ENCODE measurements at places on chromosomes 7 and 10.

GRCh38 chr10:127055263-127055662 lies 141.1 kb downstream of the INSYN2A start:
- no peak for DNase-seq

DNA sequence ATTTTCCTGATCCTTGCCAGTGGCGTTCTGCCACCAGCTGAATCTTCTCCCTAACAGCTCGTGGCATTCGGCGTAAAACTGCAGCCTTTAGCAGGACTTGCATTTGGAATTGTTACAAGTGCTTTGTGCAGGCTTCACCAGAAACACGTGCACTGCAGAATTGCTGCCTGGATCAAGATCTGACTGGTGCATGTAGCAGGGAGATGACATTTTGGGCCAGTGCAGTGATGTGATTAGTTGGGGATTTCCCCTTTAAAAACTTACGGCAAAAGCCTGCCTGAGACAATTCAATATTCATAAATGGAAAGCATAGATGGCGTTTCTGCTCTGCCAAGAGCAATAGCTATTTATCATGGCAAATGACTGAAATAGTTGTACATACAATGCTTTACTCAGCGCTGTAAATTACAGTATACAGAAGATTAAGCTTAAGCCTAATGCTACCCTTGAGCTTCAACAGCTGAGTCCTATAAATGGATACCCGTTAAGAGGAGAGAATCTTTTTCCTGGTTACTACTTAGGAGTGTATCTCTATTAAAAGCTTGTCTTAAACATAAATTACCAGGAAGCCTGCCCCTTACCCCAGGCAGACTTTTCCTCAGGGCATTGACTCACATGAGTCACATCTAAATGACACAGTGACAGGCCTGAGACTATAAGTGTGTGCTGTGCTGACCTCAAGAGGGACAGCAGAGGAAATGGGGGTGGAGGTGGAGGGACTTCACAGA lies 106.3 kb downstream of the ATXN7L1 start:
- no peak for DNase-seq

DNA sequence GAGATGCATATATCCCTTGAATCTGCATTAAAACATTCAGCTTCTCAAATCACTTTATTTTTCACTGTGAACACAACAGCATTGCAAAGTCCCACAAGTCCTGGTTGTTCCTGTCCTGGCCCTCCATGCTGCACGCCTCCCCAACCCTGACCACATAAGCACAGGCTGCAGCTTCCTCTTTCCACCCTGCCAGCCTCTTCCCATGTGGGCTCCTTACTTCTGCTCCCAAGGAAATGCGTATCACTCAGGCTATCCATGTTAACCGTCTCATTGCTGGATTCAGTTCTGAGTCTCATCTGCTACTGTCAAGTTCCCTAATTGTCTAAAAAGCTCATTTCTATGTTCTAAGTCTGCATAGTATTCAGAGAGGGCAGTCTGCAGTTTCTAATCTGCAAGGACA lies 89.7 kb upstream of the ZPBP start:
- DNase-seq: no peak

- DNase-seq: no peak
Measured at GRCh38 chr10:96374639-96374984, 15.8 kb upstream of the OPALIN start.

- no peak for DNase-seq
Measured at GRCh38 chr10:354901-355617, 219.8 kb downstream of the ZMYND11 start.

DNA sequence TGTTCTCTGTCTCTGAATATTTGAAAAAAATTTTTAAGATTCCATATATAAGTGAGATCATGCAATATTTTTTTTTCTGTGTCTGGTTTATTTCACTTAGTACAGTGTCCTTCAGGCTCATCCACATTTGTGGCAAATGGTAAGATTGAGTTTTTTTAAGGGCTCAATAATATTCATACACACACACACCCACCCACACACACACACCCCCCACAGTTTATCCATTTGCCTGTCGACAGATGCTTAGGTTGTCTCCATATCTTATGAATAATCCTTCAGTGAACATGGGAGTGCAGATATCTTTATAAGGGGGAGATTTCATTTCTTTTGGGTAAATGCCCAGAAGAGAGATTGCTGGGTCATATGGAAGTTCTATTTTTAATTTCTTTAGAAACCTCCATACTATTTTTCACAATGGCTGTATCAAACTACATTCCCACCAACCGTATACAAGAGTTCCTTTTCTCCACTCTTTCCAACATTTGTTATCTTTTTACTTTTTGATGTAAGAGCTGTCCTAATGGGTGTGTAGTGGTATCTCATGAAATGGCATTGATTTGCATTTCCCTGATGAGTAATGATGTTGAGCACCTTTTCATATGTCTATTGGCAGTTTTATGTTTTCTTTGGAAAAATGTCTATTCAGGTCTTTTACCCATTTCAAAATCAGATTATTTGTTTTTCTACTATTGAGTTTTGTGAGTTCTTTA lies 35.0 kb downstream of the AUTS2 start:
- no peak for DNase-seq

GRCh38 chr10:4291990-4292389 lies 507.0 kb upstream of the KLF6 start:
- no peak for DNase-seq

- DNase-seq: no peak
Measured at GRCh38 chr7:29841926-29842701, 35.8 kb downstream of the WIPF3 start.

GRCh38 chr10:123614888-123615287 lies 51.3 kb upstream of the GPR26 start:
- no peak for DNase-seq

- no peak for DNase-seq
Measured at GRCh38 chr10:72132854-72133253, 44.5 kb upstream of the SPOCK2 start.

GRCh38 chr10:62911210-62911963 lies 95.2 kb upstream of the EGR2 start:
- DNase-seq: no peak

DNA sequence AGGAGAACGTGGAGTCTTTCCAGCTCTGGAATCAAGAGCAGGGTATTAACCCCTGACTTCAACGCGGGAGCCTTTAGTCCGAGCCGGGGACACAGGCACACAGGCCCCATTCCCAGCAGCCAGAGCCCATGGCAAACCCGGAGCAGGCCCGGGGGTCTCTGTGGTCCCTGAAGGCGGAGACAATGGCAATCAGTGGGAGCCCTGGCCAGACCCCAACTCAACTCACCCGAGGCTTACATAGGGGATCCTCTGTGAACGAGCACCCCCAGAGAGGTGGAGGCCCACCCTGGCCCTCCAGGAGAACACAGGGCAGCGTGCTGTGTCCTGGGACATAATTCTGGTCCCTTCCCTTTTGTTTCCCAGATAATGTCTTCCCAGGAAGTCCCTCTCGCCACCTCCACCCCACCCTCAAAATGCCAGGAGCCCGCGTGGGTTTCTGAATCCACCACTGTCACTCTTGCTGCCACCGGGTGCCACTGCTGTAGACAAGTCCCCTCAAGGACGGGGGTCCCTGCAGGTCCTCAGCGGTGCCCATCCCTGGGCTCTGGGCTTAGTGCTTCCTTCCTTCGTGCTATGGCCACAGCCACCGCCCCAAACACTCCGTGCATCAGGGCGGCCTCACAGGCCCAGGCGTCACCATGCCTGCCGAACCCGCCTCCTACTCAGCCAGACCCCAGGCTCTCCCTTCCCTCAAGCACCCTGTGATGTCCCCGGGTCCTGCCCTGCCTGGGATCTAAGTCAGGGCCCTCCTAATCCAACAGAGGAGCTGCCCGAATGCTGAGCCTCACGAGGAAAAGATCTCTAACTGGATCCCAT lies 28.6 kb upstream of the PPP2R2D start:
- DNase-seq: no peak

Measured in NCI-H1092 treated with DMSO at 0.1 percent for 48 hours (cell line).